ENCODE measurements at places on chromosomes 2 and 18.
A peak's percentile ranks its signal among the peaks of the same experiment; 100 is the strongest.

GRCh38 chr2:232318169-232318855, 60.2 kb upstream of the ALPP start:
- no peak for DNase-seq

DNA sequence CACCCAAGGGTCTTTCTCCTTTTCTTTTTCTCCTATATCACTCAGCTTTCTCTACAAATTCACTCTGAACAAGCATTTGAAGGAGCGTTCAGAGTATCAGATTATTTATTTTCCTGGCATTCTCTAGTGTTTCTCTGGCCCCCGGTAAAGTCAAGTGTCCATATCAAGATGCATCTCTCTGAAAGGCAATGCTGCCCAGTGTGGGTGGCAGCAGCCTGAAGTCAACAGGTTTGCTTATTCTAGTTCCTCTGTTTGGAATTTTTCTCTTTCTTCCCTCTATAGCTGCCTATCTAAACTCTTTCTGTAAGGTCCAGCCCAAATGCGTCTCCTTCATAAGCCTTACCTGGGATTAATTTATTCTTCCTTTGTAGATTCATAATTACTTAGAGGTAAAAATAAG, 526.2 kb upstream of the TNP1 start:
- no peak for DNase-seq

GRCh38 chr2:134426721-134427120, 172.8 kb downstream of the MGAT5 start:
- no peak for DNase-seq

DNA sequence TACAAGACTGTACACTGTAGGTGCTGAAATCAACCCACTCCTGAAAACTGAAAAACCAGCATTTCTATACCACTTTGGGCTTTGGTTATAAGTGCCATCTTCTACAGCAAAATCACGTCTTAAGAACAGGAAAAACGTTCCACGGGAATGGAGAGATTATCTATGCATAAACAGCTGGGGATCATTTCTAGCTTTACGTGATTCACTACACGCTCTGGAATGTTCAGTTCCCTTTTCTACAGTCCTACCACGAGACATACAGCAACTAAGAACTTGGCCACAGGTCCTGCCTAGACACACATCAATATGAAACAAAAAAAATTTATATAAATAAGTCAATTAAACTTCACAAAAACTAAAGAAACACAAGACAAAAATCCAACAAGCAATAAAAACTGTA, 3.6 kb downstream of the CXCR4 start:
- no peak for DNase-seq

GRCh38 chr2:191617575-191617974, 60.4 kb upstream of the NABP1 start:
- DNase-seq = no peak

GRCh38 chr2:235390108-235390815, 103.6 kb upstream of the AGAP1 start:
- no peak for DNase-seq

- peak; percentile 82 for DNase-seq
These were observed 12.3 kb downstream of the CEP192 start for GRCh38 chr18:13003466-13003896.

DNA sequence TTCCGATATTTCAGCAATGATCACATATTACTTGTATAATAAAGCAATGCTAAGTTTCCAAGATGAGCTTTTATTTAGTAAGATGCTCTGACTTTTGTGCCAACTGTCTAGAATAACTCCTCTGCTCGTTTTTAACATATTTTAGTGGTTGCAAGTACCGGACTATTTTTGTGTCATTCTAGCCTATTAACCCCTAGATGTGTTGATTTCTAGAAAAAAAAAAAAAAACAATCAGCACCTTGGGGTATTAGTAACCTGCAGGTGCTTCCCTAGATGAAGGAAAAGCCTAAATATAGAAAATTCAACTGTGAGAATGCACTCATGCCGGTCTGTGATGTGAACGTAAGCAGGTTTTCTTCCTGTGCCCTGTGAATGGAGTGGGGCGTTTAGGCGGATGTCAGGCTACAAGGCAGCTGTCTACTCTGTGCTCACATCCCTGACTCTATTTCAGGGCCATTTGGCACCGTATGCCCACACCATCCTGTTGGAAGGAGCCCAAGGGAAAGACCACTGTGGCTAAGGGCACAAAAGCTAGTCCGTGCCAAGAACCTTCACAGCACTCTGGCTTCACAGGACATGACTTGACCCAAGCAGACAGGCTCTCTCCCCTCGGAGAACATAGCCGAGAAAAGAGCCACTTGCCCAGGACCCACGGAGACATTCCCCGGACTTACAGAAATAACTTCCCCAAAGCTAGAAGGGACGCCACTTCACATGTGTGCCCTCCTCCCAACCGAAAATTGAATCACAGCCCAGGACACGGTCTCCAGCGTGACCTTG, 60.9 kb upstream of the AGAP1 start:
- DNase-seq = no peak

GRCh38 chr18:73891572-73892421, 255.8 kb downstream of the FBXO15 start:
- no peak for DNase-seq
